AG08395 (cell line): ENCODE measurements at places on chromosomes 4 and X.

DNA sequence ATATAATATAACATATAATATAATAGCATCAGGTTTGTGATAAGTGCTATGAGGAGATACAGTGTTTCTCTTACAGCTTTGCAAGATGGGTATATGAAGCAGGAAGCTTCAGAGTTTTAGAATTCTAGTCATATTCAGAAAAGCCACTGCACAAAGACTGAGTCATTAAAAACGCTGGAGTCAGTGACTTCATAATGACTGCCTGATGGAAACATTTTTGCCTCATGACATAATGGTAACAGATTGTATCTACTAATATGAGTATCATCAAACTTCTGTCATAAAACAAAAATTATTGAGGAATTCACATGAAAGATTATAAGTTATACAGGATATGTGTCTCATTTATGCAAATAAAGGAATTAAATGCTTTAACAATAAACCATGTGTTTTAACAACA lies 46.8 kb downstream of the EPHA5 start:
- peak; percentile 28 for DNase-seq

GRCh38 chr4:186473933-186474332 lies 81.4 kb downstream of the MTNR1A start:
- no peak for DNase-seq

DNA sequence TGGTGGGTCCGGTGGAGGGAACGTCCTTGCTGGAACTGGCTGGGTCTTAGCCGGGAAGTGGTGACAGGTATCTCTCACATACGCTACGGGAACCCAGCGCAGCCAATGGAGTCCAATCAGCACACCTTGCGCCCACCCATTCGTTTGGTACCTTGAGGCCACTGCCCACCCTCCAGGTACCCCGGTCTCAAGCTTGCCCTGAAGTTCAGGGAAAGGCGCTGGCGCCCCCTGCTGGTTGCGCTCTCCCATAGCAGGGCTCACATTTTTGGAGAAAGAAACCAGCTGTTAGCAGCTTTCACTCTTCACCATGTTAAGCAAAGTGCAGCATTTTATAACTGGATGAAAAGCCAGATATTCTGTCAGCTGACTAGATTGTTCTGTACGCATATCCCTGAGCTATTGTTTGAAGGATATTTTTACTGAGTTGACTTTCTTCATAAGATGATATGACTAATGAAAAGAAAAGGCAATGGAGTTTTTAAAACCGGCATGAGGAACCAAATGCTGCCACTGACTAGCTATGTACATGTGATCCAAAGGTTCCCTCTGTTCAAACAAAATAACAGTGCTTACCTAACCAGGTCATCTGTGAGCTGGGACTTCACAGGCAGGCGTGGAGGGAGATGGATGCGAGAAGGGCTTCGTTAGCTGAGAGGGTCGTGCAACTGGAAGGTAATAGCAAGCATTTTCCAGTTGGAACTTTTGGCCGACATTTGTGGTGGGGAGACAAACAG lies 43.7 kb downstream of the OTOP1 start:
- peak; percentile 10 for DNase-seq

GRCh38 chrX:125205918-125206665 lies 113.6 kb upstream of the TEX13C start:
- no peak for DNase-seq

- DNase-seq, result no peak
Observed at GRCh38 chrX:119040432-119040831, 32.4 kb upstream of the CT47C1 start.

DNA sequence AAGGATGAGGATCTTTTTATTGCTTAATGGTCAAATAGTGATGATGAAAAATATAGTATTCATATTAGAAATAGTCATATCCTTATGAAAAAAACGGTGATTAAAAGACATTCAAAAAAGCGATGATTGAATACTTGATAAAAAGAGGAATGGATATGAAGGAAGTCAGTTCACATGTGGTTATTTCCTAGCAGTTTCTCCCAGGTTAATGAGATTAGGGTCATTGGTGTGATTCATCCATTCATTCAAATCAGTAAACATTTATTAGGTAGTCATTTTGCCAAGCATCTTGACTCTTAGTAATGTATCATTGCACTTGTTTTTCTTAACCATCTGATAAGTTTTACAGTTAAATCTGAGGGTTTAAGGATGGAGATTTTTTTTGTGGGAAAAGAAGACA lies 294.1 kb downstream of the ARHGAP24 start:
- no peak for DNase-seq

GRCh38 chr4:181853881-181854511 lies 389.2 kb upstream of the TENM3 start:
- DNase-seq, result no peak

GRCh38 chr4:152352622-152353116 lies 183.2 kb downstream of the FBXW7 start:
- peak; percentile 86 for DNase-seq

DNA sequence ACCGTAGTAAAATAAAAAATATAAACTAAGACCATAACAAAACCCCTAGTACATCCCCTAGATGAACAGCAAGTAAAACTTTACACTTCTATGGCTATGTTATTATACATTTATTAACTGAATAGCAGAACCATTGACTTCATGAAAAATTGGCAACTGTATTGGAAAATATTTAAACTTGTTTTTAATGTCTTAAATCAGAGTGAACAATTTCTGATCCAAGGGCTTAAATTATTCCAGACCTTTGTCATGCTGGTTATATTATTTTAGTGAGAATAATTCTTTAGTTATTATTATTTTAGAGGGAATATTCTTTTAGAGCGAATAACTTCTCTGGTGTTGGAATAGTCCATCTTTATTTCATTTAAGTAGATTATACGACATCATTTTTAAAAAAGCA lies 265.0 kb downstream of the ANK2 start:
- no peak for DNase-seq
